ENCODE measurements at places on chromosomes 13 and 19. TPM values are rescaled to one million over a fixed set of nuclear protein-coding genes. Genes with fewer than 3 reads are reported as not detected.

KIR2DL1 gene
- not detected for total RNA-seq

ZNF814 gene
- total RNA-seq, result 32.8 TPM

WDR87 gene
- not detected for total RNA-seq

DNA sequence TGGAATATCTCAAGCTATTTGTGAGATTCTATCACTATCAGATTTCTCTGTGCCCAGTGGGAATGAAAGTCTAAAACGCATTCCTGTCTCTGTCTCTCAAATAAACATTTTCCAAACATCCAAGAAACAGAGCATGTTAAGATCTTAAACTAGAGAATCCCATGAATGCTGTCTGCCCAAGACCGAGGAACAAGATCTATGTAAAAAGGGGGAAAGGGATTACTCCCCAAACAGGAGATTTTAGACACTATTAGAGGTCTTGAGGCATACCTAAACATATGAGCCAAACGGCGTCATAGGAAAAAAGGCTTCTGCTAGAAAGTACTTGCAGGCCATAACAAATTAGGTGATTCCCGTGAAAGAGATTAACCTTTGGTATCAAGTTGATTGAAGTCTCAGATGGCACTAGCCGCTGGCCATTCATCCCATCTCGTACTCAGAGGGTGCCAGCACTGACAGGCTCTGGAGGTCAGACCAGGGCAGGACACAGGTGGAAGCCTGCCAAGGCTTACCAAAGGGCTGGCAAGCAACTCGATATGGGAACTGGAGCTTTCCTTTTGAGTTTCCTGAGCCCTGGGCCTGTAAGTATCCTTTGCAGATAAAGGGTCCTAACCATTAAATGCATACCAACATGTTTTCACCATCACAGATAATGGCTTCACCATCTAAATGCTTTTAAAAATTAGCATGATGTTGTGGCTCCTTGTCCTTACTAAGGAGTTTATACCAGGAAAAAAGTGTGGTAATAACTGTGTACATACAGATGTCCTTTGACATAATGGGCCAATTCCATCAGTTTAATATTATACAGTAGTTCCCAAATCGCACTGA lies 225.2 kb downstream of the FOXO1 start:
- DNase-seq, result peak; percentile 50

MBD3L3 gene
- total RNA-seq, result not detected

DNA sequence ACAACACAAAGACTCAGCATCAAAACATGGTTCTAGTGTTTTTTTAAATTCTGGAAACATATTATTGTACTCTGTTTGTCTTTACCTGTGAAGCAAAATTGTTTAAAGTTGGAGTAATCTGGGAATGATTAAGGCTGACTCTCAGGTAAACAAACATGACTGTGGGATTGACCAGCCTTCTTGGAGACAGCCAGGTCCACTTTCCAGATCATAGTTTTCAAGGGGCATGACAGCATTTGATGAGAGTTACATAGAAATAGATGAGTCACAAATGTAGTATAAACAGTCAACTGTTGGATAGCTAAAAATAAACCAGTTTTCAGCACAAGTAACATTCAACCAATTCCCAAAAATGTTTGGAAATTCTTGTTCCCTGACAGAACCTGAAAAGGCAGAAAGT lies 1680.9 kb downstream of the OLFM4 start:
- no peak for DNase-seq

GRCh38 chr19:41484822-41485221 lies 41.9 kb downstream of the ERICH4 start:
- no peak for DNase-seq

ZNF724 gene
- total RNA-seq, result 24.8 TPM

- DNase-seq, result no peak
These were observed 122.1 kb downstream of the CYSLTR2 start for GRCh38 chr13:48775804-48776203.

GRCh38 chr13:80840316-80840976 lies 499.5 kb upstream of the SPRY2 start:
- DNase-seq, result no peak

PCP2 gene
- not detected for total RNA-seq

DNA sequence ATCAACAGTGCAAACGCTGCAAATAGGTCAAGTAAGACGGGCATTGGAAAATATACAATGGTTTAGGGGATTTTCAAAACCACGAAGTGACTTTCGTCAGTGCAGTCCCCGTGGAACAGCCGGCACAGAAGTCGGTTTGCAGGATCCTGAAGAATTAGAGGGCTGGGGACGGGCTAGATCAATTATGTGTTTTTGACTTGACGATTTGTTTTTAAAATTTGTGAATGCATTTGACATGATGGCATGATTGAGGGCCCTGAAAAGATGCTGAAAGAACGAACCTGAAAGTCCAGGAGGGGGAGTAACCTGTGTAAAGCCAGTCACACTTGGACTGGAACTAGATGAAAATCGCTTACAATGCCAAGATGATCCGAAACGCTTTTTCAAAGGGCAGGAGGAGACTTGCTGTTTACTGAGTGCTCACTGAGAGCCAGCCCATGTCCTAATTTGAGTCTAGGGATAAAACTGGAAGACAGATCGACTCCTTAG lies 8.9 kb upstream of the DGKH start:
- DNase-seq, result no peak

TINCR gene
- 0.31 TPM for total RNA-seq

C2CD4C gene
- 16.1 TPM for total RNA-seq

GRCh38 chr13:99312493-99312883 lies 5.3 kb upstream of the GPR183 start:
- peak; percentile 36 for DNase-seq

GRCh38 chr13:35744566-35745178 lies 268.2 kb upstream of the MAB21L1 start:
- DNase-seq, result no peak

S1PR2 gene
- 4.7 TPM for total RNA-seq

DNA sequence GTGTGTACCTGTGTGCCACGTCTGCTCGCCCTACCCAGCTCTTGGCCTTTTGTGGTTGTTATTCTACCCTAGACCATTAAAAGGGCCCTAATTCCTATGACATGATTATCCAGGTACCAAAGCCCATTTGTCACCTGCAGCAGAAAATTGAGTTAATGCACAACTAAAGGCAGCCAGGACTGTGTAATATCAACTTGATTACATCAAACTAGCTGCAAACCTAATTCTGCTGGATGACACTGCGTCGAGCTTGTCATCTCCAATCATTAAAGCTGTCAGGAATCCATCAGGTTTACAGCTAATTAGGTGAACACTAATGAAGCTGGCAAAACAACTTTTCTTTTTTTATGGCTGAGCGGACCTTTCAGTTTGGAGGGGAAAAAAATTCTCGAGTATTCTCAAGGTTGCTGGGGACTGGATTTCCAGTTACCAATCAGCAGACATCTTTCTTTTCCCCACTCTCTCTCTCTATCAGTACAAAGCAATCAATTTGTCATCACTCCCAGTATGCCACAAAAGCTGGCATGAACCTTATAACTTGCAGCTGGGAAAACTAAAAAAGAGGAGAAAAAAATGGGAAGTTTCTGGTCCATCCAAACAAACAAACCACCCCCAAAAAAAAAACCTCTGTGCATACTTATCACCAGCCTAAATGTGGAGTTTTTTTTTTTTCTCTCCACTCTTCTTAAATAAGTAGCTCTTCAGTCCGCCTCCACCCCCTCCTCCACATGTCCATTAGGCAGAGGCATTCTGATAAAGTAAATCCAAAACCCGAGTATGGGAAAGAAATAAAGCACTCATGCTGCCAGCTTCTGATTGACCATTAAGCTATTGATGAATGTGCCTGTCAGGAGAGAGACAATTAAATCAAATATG lies 2.8 kb downstream of the TSHZ3 start:
- no peak for DNase-seq

DNA sequence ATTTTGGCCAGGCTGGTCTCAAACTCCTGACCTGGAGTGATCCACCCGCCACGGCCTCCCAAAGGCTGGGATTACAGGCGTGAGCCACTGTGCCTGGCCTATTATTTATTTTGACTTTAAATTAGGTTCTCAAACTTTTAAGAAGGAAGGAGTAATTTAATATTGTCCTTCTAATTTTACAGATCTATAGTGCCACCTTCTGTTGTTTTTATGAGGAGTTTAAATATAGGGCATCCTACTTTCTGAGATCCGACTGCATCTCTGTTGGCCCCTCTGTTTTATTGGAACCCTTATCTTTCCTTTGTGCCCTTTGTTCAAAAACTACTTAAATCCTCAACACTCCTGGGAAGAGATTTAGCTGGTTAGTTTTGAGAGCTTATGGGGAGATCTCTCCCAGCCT lies 25.4 kb upstream of the ZMYM5 start:
- no peak for DNase-seq

DNA sequence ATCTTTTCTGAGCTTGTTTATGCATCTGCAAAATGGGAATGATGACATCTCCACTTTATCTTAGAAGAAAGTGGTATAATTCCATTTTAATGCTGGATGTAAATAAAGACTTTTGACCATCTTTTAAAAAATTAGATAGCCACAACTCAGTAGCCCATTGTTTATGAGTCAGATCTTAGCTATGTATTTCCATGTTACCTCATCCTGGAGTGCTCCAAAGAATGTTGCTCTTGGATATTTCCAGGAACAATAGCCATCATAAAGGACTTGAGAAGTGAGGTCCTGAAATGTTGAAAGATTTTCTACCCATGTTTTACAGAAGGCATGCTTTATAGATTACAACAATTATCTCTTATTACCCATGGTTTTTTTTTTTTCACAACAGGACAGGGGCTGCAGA lies 229.3 kb upstream of the EDNRB start:
- DNase-seq, result no peak

ECSIT gene
- 25.3 TPM for total RNA-seq

DNA sequence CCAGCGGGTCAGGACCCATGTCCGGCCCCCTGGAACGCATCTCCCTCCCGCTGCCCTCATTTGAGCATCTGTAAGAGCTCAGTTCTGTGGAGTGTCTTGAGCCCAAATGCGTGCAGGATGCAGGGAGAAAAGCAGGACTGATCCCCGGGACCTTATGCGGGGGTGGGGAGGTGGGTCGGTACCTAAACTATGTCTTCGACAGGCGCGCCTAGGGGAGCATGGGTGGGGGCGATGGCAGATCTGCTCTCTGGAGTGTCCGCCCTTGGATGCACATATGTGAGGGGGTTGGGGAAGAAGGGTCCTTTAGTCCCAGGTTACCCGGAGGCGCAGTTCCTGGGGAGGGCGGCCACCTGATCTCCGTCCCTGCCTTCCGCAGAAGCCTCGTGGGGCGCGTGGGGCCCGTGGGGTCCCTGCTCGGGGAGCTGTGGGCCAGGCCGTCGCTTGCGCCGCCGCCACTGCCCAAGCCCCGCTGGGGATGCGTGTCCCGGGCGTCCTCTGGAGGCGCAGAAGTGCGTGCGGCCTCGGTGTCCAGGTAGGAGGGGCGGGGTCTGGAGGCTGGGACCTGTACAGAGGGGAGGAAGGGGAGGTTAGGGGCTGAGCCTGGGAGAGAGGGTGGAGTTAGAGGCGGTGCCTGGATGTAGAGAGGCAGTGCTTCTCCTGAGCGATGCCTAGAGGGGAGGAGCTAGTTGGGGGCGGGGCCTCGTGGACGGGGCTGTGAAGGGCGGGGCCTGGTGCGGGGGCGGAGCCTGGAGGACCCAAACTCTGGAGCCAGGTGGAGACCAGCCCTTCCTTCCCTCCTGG lies 2.9 kb downstream of the CILP2 start:
- no peak for DNase-seq

- DNase-seq, result peak; percentile 38
These were observed 37.3 kb downstream of the IL12RB1 start for GRCh38 chr19:18049385-18049784.

DNA sequence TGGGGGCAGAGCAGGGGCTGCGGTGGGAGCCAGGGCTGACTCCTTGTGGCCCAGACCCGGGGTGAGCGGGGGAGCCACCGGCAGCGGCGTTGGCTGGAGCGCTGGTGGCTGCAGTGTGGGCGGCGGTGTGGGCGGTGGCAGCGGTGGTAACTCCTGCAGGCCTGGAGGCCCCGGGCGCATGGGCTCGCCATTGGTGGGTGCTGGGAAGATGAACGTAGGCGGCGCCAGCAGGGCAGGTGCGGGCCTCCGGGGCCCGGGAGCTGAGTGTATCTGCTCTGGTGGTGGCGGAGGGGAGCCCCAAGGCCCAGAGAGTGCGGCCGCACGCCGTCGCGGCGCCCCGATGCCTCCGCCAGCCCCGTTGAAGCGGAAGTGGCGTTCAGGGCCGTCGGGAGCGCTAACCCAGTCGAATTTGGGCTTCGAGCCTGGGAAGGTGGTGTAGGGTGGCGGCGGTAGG lies 2.0 kb downstream of the GGN start:
- DNase-seq, result no peak

IL11 gene
- 0.16 TPM for total RNA-seq

DNA sequence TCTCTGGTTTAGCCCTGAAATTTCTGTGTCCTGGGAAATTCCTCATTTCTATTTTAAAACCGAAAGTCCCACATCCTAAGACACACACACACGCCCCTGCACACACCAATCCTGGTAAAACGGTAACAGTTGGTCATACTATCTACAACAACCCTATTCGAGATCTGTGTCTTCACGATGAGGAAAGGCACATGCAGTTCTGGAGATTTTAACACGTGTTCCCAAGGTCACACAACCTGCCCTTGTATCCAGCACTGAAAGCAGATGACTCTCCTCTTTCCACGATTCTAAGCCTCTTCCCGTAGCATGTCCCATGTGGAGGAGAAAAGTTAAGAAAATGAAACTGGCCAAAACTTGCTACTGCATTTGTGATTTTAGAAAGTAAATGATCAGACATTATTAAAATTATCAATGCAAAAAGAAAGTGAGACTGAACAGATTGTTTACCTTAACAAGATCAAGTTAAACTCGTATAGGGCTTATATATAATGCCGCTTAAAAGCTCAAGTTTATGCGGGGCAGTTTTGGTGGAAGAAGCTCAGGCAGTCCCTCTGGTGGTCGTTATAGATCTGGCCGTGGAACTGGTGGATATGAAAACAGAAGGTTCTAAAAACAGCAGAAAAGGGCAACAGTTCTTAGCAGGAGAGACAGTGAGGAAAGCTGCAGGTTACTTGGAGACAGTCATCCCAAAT lies 32.7 kb downstream of the VSTM1 start:
- no peak for DNase-seq

SACS gene
- 177 TPM for total RNA-seq
